Tibial nerve (tissue), 4 donors: ENCODE measurements at places on chromosomes 11 and 22.

- H3K27me3 ChIP-seq, result no peaks in the 10 kb centered on the region
- DNase-seq, result no peak
- H3K4me1 ChIP-seq, result no peaks in the 10 kb centered on the region
These were observed 428.4 kb downstream of the MN1 start for GRCh38 chr22:27372969-27373670.

- H3K4me1 ChIP-seq, result no peaks in the 10 kb centered on the region
- no peak overlapping the region for H3K4me3 ChIP-seq
- H3K36me3 ChIP-seq, result no peaks in the 10 kb centered on the region
- no peak for DNase-seq
- H3K27ac ChIP-seq, result no peak overlapping the region
These were observed 471.4 kb downstream of the MN1 start for GRCh38 chr22:27329966-27330645.

GRCh38 chr11:23318670-23319069, 458.4 kb upstream of the CCDC179 start:
- no peaks in the 10 kb centered on the region for H3K27me3 ChIP-seq
- no peaks in the 10 kb centered on the region for H3K36me3 ChIP-seq
- no peak overlapping the region for H3K27ac ChIP-seq
- H3K4me1 ChIP-seq, result no peaks in the 10 kb centered on the region
- DNase-seq, result no peak

DNA sequence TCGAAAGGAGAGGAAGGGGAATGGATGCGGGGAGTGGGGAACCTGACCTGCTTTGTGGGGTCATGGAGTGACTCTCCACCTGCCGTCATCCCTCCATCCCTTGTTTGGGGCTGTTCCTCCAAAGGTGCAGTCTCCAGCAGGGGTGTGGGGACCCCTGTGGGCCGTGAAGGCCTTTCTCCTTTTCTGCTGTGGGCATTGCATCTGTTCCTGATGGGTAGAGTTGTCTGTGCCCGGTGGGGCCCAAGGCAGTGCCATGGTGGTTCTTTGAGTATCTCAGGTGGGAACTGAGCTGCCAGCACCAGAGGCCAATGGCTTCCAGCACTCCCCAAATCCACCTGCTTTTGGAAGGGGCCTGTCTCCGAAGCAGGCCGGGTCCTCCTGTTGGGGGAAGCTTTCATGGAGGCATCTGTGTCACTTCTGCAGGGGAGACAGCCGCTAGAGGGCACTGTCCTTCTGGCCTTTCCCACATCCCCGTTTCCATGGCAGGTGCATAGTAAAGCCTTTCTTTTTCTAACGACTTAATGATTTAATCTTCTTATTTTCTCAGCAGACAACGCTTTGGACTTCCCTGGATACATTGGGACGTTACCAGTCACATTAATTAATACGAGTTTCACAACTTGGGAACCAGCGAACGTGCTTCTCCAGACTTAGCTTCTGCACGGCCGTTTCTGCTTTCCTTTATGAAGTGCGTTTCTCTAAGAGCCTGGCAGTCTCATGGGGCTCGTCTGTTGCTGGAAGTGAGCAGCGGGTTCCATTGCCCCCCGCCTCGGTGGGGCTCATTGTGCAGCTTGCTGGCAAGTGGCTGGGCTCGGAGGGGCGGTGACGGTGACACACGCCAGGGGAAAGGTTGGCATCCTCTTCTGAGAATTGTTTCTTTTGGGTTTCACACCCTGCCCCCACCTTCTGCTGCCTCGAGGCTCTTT, 57.1 kb downstream of the PARVB start:
- DNase-seq, result peak; percentile 85
- no peaks in the 10 kb centered on the region for H3K36me3 ChIP-seq
- H3K4me3 ChIP-seq, result no peak overlapping the region
- peaks cover 3% of the 10 kb centered on the region for H3K4me1 ChIP-seq
- no peak overlapping the region for H3K27ac ChIP-seq

DNA sequence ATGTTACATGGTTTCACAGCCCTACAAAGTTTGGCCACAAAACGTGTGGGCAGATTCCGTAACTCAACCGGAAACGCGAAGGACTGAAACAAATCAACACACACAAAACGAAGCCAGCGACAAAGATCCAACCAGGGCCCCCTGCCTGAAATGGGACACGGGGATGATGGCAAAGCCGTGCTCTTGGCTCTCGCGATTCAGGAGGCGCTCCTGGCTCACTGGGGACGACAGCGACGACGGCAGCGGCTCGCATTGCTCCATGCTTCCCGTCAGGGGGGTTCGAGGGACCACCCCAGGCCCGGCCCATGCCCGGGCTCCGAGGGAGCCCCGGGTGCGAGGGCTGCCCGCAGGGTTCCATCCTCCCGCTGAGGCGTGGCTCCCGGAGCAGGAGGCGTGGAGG, 4786.8 kb upstream of the OR11H1 start:
- H3K4me1 ChIP-seq, result no peaks in the 10 kb centered on the region
- no peaks in the 10 kb centered on the region for H3K27me3 ChIP-seq
- H3K27ac ChIP-seq, result no peak overlapping the region
- no peak for DNase-seq

DNA sequence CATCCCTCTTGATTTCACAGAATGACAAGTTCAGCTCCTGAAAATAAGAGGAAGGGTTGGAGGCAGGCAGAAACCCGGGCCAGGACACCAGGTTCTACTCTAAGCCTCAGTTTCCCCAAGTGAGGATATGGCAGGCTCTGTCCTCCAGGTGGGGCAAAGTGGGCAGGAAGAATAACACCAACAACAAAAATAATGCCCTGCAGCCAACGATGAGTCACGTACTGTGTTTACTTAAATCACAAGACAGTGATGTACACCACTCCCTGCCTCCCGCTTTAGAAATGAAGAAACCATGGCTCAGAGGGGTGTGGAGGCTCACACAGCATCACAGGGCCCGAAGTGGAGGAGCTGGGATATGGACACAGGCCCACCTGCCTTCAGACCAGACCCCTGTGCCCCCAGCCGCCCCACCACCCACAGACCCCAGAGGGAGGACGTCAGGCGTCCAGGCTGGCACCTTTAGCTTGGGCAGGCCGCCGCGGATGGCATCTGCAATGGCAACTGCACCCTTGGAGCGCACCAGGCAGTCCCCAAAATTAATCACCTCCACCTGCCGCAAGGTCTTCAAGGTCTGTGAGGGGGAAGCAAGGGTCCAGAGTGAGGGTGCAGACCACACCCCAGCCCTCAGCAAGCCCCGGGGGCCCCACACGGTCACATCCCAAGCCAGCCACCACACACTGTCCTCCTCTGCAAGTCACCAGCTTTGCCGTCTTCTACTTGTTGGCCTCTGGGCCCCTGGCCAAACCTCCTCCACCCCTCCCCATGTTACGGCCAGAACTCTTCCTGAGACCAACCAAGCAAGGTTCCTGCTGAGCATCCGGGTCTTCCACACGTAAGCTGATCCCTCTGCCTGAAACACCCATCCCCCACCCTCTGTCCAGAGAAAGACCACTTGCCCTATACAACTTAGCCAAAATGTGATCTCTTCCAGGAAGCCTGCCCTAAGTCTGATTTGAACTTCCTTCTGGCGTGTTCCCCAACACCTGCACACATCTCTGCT, 15.8 kb upstream of the CHADL start:
- H3K4me3 ChIP-seq, result no peak overlapping the region
- H3K27me3 ChIP-seq, result no peaks in the 10 kb centered on the region
- no peak overlapping the region for H3K27ac ChIP-seq
- peaks cover 5% of the 10 kb centered on the region for H3K36me3 ChIP-seq
- DNase-seq, result no peak
- no peaks in the 10 kb centered on the region for H3K4me1 ChIP-seq

GRCh38 chr11:65856689-65857499, 1.1 kb downstream of the CFL1 start:
- peaks cover 28% of the 10 kb centered on the region for H3K4me1 ChIP-seq
- H3K27me3 ChIP-seq, result no peaks in the 10 kb centered on the region
- H3K36me3 ChIP-seq, result peaks cover 29% of the 10 kb centered on the region
- H3K27ac ChIP-seq, result peak overlapping the region; percentile 86

DNA sequence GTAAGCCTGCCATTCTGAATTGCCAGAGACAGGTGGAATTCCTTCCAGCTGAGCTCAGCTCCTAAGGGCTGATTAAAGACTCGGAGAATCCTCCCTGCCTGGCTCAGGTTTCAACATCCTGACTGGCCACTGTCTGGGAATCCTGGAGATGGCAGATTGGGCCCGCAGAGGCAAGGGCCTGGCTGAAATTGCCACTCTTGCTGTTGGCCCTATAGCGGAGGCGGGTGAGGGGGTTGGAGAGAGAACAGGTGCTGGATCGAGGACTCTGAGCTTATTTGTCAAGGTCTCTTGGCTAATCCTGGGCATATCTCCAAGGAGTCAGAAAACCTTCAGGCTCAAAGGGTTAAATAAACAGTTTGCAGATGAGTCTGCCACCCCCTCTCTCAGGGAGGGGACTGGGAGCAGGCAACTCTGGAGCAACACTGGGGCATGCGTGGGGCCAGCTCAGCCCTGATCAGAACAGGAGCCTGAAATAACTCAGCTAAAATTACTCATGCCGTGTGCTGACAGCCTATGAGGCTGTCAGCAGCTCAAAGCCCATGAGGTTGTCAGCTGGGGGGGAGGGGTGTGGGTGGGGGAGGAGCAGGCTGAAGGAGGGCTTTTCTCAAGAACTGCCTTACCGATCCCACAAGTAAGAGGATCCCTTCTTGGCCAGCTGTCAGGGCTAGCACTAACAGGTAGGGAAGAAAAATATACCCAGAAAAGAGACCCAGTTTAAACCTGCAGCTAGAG, 14.7 kb upstream of the MFRP start:
- peak overlapping the region; percentile 89 for H3K27ac ChIP-seq
- H3K4me3 ChIP-seq, result no peak overlapping the region
- H3K27me3 ChIP-seq, result peaks cover 4% of the 10 kb centered on the region
- no peaks in the 10 kb centered on the region for H3K36me3 ChIP-seq
- no peak for DNase-seq

DNA sequence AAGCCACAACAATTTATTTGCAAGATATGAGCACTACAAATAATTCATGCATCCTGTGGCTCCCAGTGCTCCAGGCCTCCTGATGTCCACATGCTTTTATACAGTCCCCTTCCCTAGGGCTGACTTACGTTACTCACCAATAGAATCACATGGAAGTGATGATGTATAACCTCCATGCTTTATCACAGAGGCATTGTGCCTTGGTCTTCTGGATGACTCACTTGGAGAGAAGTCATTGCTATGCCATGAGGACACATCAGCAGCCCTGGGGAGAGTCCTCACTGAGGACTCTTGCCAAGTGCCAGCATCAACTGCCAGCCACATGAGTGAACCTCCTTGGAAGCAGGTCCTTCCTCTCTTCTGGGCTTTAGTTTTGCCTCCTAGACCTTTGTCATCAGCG, 22.0 kb upstream of the IGSF9B start:
- peaks cover 25% of the 10 kb centered on the region for H3K27me3 ChIP-seq
- H3K36me3 ChIP-seq, result no peaks in the 10 kb centered on the region
- no peak overlapping the region for H3K27ac ChIP-seq
- no peak for DNase-seq
- no peaks in the 10 kb centered on the region for H3K4me1 ChIP-seq
- H3K4me3 ChIP-seq, result no peak overlapping the region

GRCh38 chr11:116257883-116258282, 514.9 kb downstream of the BUD13 start:
- no peak overlapping the region for H3K27ac ChIP-seq
- peaks cover 35% of the 10 kb centered on the region for H3K27me3 ChIP-seq
- H3K36me3 ChIP-seq, result no peaks in the 10 kb centered on the region

DNA sequence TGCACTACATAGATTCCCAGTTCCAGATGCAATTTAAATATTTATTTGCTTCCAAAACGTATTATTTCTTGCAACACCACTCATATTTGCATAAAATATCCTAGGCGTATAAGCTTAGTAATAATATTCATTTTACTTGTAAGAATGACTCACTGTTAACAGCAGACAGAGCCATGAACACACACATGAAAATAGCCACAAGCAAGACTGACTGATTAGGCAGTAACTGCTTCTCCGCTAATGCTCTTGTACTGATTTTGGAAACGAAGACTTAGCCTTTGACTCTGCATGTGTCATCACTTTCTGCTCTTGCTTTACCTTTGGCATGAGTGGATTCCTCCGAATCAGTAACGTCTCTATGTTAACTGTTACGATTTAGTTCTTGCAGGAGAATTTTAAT, 6.0 kb downstream of the OR10Q1 start:
- no peaks in the 10 kb centered on the region for H3K36me3 ChIP-seq
- H3K27me3 ChIP-seq, result no peaks in the 10 kb centered on the region

- no peak overlapping the region for H3K27ac ChIP-seq
- DNase-seq, result no peak
- H3K4me3 ChIP-seq, result no peak overlapping the region
- peaks cover 1% of the 10 kb centered on the region for H3K36me3 ChIP-seq
- H3K4me1 ChIP-seq, result no peaks in the 10 kb centered on the region
- H3K27me3 ChIP-seq, result no peaks in the 10 kb centered on the region
These were observed 61.3 kb upstream of the YPEL1 start for GRCh38 chr22:21796863-21797262.

DNA sequence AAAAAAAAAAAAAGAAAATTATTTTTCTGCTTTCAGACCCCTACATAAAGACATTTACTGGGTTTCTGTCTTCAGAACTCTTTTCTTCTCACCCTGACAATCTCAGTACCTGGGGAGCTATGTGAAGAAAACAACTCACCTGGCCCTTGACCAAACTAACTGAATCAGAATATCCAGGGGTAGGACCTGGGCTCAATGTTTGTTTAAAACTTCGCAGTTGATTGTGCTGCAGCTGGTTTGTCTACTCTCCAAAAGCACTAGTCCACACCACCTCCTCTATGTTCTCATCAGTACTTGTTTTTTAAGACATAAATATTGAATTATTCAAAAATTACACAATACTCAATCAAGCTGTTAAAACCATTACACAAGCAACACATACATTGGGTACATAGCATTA, 34.8 kb downstream of the EIF3F start:
- H3K27ac ChIP-seq, result no peak overlapping the region
- no peaks in the 10 kb centered on the region for H3K4me1 ChIP-seq
- no peak overlapping the region for H3K4me3 ChIP-seq

- no peak overlapping the region for H3K4me3 ChIP-seq
- no peaks in the 10 kb centered on the region for H3K27me3 ChIP-seq
- DNase-seq, result no peak
- no peak overlapping the region for H3K27ac ChIP-seq
- no peaks in the 10 kb centered on the region for H3K4me1 ChIP-seq
- H3K36me3 ChIP-seq, result no peaks in the 10 kb centered on the region
These were observed 35.6 kb upstream of the SYT7 start for GRCh38 chr11:61616434-61616833.

GRCh38 chr11:46307785-46308341, 30.4 kb downstream of the CREB3L1 start:
- no peak for DNase-seq
- H3K4me3 ChIP-seq, result no peak overlapping the region
- H3K36me3 ChIP-seq, result no peaks in the 10 kb centered on the region
- H3K27me3 ChIP-seq, result no peaks in the 10 kb centered on the region
- H3K27ac ChIP-seq, result no peak overlapping the region

DNA sequence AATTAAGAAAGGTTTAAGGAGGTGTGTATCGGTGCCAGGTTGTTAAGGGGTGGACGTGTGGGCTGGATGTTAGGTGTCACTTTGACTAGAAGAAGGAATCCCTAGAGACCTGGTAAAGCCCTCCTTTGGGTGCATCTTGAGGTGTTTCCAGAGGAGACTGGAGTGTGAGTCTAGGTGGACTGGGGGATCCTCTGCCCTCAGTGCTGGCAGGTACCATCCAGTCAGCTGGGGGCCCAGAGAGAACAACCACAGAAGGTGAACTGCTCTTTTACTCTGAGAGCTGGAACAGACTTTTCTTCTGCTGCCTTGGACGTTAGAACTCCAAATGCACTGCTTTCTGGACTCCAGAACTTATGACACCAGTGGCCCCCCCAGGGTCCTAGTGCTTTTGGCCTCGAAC, 44.0 kb downstream of the SPATA19 start:
- H3K4me1 ChIP-seq, result no peaks in the 10 kb centered on the region
- no peaks in the 10 kb centered on the region for H3K27me3 ChIP-seq
- H3K36me3 ChIP-seq, result no peaks in the 10 kb centered on the region
- no peak overlapping the region for H3K4me3 ChIP-seq
- no peak for DNase-seq
